ENCODE measurements at places on chromosomes 4 and X.

DNA sequence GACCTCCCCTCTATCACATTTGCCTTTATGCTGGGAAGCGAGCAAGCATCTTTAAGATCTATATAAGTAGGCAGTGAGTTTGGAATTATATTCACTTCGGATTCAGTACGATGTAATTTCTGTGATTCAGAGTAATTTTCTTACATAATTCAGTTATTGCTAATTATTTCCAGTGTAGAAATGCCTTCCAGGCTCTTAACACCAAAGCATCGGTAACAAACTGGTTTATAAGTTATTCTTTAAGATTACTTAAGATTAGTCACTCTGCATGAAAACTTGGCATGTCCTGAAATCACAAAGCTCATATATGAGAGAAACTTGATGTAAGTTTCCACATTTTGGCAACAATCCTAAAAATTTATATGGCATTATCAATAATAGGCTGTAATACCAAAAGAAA lies 120.8 kb downstream of the ADAMTS3 start:
- DNase-seq, result no peak

GRCh38 chr4:4842476-4843441 lies 16.7 kb upstream of the MSX1 start:
- DNase-seq, result no peak

DNA sequence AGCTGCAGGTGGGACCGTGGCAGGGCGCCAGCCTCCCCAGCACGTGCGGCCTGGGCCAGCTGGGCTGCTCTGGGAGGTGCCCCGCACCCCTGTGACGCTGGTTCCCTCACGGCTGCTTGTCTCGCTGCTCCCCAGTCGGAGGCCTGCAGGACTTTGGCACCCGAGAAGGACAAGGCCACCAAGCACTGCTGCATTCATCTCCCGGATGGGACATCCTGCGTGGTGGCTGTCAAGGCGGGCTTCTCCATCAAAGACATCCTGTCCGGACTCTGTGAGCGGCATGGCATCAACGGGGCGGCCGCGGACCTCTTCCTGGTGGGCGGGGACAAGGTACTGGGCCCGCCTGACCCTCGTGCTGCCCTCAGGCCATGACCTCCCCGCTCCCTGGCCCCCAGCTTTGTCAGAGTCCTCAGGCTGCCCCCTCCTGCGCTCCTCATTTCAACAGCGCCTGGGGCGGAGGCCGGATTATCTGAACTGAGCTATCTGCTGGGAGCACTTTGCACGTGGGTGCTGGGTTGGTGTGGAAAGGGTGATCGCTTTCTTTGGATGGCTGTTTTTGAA lies 19.4 kb upstream of the HGFAC start:
- no peak for DNase-seq

DNA sequence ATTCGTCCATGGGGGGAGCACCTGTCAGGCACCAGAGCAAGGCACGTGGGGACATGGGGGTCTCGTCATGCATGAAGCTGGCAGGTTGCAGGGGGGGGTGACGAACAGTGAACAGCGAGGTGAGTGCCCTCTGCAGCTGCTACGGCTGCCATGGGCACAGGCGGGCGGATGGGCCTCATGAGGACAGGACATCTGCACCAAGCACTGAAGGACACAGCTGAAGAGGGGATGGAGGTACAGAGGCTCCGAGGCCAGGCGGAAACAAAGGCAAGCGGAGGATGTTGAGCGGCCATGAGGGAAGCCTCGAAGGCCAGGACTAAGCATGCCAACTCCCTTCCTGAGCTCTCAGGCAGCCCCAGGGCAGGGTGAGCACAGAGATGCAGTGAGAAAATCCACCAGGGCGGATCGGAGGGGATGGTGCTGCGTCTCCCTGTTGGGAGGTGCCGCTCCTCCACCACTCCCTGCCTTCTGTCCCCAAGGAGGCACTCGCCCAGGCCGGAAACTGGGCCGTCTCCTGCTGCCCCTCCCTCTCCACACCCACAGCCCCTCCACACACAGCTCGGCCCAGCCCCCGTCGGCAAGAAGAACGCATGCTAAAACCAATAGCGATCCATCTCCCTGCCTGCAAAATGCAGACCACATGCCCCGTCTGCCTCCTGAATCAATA lies 24.6 kb downstream of the ABLIM2 start:
- DNase-seq, result no peak

DNA sequence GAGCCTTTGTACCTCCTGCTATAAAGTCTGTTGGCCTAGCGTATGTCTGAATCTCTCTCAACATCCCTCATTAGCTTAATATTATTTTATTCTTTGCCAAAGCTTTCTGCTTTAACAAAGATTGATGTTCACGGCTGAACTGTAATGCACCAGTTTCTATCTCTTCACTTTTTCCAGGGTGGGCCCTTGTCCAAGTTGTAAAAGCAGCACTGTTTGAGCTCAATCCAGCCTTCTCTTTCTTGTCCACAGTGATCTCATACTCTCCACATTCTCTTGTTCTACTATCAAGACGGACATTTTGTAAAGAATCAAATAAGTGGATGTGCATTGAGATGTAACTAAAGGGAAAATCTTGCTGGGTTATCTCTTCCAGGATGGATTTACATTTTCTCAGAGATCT lies 34.4 kb upstream of the RTL3 start:
- no peak for DNase-seq

DNA sequence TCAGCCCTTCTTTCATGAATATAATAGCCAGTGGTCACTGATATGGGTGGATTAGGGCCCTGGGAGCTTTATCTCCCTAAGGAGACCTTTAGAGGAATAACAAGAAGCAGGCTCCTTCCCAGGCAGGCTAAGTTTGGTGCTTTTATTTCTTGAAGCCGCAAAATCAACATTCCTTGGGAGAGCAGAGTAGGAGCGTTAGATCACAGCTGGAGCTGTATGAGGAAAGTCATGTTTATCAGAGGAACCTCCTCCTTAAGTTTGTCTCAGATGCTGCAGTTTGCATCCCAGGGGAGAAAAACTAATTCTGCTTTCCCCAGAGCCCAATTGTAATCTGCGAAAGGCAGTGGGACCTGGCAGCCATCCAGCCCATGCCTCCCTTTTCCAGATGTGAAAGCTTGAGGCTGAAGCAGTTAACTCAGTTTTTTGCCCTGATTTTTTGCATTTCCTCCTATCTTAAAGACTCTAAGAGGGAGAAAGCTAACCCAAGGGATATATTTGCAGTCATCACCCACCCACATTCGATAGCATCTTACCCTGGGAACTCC lies 186.0 kb upstream of the FRMPD4 start:
- no peak for DNase-seq

DNA sequence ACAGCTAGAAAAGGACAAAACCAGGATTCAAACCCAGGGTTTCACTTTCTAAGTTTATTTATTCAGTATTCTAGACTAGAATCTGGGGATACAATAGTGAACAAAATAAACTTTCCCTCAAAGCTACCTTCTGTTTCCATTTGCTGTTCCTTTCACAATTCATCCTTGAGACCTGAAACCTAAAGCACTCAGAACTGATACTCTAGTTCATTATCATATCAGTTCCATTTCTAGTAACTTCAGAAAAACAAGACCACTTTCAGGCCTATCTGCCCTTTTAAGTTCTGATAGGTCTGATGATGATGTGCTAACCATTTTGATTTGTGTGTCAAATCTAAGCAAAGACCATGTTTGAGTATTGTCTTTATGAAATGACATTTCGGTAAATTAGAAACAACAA lies 7.8 kb upstream of the XK start:
- no peak for DNase-seq

GRCh38 chr4:2593003-2593402 lies 56.6 kb downstream of the FAM193A start:
- no peak for DNase-seq

- no peak for DNase-seq
These were observed 87.8 kb downstream of the PLAC1 start for GRCh38 chrX:134570509-134570846.

- DNase-seq, result peak; percentile 19
These were observed 305.4 kb downstream of the PCDH18 start for GRCh38 chr4:137226900-137227299.

GRCh38 chr4:169583563-169583962 lies 28.8 kb downstream of the NEK1 start:
- DNase-seq, result peak; percentile 59
